ENCODE measurements at places on chromosomes 3 and 15.

DNA sequence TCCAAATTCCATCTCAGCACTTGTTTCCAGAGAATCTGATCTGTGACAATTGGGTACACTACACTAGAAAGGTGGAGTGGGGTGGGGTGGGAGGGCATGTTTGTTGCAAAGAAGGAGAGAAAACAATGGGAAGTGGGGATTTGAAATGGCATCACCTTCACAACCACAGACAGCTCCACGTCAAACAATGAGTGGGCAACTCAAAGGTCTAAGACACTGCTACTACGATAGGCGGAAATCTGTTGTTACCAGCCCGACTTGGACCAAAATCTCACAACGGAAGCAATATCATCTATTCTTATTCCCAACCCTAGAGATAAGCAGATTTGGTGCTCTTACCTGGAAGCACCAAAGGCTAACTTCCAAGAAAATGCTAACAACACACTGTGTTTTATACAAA is 3.3 kb downstream of the CYP19A1 start:
- no peak for DNase-seq

DNA sequence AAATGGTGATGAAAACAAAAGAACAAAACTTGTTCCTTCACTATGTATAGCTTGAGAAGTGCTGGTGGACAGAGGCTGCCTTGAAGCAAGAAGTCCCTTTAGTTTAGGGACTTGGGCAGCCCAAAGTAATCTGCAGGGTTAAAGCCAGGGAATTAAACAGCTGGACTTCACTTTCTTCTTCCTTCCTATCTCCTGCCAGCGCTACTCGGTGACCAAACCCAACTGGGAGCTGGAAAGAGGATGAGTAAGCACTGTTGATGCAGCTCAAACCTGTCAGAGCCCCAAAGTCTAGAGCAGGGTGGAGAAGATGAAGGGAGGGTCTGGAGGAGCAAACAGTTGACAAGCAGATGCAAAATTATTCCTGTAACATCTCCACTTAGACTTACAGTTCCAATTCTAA is 73.1 kb upstream of the FBN1 start:
- no peak for DNase-seq

- no peak for DNase-seq
Measured at GRCh38 chr15:51846463-51847230, 17.2 kb downstream of the TMOD3 start.

- no peak for DNase-seq
Measured at GRCh38 chr15:38593524-38593923, 28.9 kb upstream of the RASGRP1 start.

DNA sequence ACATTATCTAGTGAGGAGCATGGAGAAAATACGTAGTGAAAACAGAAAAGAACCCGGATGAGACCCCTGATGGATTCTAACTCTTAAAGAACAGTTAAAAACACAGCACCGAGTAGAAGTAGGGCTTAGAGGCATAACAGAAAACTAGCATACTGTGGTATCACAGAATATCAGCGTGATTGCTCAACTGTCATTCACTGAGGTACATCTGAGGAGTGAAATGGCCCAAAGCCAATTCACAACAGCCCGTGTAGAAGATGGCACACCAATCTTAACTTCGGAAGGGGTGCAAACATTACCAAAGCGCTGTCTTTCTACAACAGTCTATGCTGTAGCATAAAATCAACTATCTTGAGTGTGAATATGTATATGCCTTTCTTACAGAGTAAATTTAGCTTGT is 1.8 kb downstream of the CLASP2 start:
- DNase-seq = no peak

GRCh38 chr3:79038636-79039035 is 729.2 kb downstream of the ROBO1 start:
- no peak for DNase-seq

DNA sequence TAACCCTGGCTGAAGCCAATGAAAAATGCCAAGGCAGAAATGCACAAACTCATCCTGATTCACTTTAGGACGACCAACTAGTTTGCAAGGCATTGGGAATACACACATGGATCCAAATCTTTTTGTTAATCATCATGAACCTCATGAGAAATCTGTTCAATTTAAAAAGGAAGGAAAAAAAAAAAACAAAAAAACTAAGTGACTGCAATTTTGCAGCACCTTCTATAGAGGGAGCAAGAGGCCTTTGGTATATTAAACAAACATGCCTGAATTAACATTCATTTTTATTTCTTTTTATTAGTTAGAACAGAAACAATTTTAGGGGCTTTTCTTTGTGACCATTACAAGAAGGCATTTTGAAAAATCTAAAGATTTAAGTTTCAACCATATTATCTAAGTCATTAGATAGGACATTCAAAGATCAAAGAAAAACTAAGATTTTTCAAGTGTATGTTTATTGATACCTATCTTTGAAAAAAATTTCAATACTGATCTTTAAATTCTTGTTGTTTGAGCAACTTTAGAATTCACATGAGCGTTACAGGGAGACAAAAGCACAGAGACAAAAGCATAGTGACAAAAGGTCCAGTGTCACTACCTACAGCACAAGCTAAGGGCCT is 182.4 kb downstream of the CBLB start:
- DNase-seq = no peak

GRCh38 chr3:44996556-44996969 is 20.5 kb downstream of the EXOSC7 start:
- no peak for DNase-seq

GRCh38 chr3:141830508-141830907 is 45.9 kb upstream of the ATP1B3 start:
- no peak for DNase-seq

DNA sequence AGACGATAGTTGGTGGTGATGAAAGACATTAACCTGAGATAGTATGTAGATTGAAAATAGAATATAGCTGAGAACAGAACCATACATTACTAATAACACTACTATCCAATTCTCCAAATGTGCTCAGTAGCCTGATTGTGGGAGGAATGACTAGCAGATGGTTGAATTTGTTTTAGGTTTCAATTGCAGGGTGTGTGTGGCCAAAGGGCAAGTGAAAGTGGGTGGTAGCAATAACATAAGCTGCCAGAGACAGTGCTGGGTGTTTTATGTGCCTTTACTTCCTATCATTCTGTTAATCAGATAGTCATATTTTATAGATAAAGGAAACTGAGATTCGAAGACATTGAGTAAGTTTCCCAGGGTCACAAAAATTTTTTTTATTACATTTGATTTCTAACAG is 249.5 kb upstream of the ARL6 start:
- no peak for DNase-seq

- DNase-seq = no peak
Measured at GRCh38 chr15:85036716-85037115, 55.1 kb downstream of the PDE8A start.

GRCh38 chr3:96347289-96347688 is 467.1 kb upstream of the EPHA6 start:
- DNase-seq = no peak

- DNase-seq = no peak
Measured at GRCh38 chr15:31458596-31459399, 132.2 kb downstream of the KLF13 start.

- DNase-seq = no peak
Measured at GRCh38 chr3:170520996-170521395, 64.9 kb downstream of the SLC7A14 start.

- DNase-seq = peak; percentile 77
Measured at GRCh38 chr3:192514754-192515663, 212.3 kb downstream of the FGF12 start.

GRCh38 chr3:7800006-7800780 is 701.4 kb upstream of the LMCD1 start:
- DNase-seq = no peak

DNA sequence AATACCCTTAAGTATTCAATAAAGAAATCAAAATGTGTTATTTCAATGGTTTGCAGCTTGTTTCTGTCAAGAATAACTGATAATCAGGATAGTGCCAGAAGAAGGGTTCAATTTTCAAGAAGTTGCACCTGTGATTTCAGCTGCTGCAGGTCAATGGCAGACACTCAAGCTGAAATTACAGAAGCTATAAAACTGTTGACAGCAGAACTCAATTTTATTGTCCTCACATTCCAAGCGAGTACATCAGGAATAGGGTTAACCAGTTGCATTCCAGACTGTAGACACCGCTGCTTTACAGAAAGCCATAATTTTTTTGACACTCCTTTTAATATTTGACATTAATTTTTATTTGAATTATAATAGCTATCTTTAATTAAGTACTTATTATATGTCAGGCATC is 364.1 kb downstream of the CGGBP1 start:
- no peak for DNase-seq

DNA sequence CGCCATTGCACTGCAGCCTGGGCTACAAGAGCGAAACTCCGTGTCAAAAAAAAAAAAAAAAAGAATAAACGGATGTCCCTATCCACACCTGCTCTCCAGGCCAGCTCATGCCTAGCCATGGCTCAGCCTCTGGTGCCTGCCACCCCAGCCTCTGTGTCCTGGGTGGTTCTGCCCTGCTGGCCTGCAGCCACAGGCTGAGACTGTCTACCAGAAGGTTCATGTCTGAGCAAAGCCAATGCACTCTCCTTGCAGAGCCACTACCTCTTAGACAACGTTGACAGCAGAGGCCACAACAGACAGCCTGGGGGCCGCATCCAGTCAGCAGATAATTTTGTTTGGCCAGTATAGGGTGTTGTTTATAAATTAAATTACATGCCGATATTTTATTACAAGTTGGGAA is 127.7 kb downstream of the ASB7 start:
- DNase-seq = peak; percentile 16

- peak; percentile 70 for DNase-seq
Measured at GRCh38 chr3:69541711-69542088, 155.8 kb upstream of the FRMD4B start.

GRCh38 chr3:50232303-50232702 is 3.7 kb upstream of the GNAI2 start:
- DNase-seq = no peak

GRCh38 chr3:48222616-48223513 is at the start of gene CAMP:
Gene CAMP (plus strand): TSS chr3:48223495. CDS start chr3:48223512, 17 bp downstream.
- DNase-seq = no peak

GRCh38 chr3:115042351-115042750 is 104.7 kb downstream of the ZBTB20 start:
- no peak for DNase-seq

GRCh38 chr3:13276438-13277195 is 143.5 kb downstream of the NUP210 start:
- no peak for DNase-seq

GRCh38 chr3:51999846-52000245 is 4.2 kb upstream of the RPL29 start:
- DNase-seq = no peak

DNA sequence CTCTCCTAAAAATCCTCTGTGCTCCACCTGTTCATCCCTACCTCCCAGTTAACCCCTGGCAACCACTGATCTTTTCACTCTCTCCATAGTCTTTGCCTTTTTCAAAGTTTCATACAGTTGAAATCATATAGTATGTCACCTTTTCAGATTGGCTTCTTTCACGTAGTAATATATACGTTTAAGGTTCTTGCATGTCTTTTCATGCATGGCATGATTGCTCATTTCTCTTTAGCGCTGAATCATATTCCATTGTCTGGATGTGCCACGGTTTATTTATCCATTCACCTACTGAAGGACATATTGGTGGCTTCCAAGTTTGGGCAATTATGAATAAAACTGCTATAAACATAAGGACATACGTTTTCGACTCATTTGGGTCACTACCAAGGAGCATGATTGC is 28.7 kb downstream of the GLCE start:
- DNase-seq = no peak

GRCh38 chr3:8482263-8482662 is 19.4 kb upstream of the LMCD1 start:
- no peak for DNase-seq

DNA sequence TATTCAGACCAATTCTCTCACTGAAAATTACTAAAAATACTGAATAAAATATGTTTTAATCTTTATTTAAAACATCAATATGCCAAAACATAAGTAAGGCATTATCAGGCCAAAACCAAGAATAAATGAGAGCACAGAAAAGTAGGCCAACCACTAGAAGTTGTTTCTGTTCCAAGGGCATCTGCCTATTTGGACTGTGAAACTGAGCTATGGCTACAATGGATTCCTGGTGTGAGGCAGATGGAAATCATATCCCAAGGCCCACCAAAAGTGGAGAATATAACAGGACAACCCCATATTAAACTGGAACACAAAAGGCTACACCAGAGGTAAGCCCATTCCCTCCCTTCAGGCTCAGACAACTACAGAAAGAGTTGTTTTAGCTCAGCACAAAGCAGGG is 302.8 kb upstream of the IL12A start:
- no peak for DNase-seq

DNA sequence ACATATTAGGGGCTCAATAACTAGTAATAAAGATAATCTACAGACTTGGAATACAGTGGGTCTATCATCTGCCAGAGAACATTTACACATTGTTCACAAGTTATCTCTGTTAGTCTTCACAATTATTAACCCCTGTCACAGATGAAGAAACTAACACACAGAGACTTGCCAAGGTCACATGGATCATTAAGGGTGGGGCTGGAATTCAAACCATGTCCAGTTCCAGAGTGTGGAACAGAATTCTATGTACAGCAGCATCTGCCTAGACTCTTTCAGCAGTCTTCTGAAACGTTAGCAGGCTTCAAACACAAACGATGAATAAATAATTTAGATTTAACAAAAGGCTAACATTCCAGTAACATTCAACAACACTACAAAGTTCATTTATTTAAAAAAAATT is 673.9 kb upstream of the NR2F2 start:
- no peak for DNase-seq

DNA sequence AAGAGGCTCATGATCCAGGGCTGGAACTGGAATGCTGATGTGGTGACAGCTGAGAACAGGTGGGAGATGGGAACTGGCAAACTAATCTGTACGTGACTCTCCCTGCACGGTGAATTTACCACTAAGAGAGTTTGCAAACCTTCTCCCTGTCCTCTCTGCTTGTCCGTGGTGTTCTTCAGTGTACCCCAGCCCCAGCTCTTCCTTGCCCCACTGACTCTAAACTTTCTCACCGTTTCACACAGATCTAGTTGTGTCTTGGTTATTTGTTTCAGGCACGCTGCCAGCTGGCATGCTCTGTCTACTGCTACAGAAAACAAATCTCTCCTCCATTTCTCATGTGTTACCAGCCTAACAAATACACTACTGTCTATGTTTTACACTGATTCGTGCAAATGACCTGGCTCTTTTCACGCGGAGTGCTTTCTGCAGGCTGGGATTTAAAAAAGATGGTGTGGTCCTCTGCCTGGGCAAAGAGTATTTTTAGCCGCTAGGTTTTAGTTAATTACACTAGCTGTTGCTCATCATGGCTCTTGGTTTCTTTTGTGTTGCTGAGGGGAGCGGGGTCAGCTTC is 192.7 kb upstream of the LRIG1 start:
- DNase-seq = no peak
